ENCODE measurements at places on chromosomes 7 and 10.

DNA sequence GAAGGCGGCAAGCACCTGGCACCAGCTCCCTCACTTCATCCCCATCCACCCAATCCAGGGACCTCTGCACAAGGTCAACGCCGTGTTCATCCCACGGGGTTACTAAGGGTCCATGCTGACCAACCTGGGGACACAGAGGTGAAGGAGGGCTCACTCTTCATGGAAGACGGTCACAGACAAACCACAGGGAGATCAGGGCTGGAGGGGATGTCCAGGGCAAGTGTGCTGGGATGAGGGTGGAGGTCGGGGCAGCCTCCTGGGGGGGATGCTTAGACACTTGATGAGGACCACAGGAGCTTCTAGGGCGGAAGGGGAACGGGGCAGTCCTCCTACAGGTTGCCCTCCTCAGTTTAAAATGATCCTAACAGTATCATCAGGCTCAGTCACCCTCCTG is 46.7 kb downstream of the FAM53B start:
- DNase-seq, result no peak

- DNase-seq, result no peak
These were observed 298.6 kb upstream of the MTPN start for GRCh38 chr7:136275794-136276193.

DNA sequence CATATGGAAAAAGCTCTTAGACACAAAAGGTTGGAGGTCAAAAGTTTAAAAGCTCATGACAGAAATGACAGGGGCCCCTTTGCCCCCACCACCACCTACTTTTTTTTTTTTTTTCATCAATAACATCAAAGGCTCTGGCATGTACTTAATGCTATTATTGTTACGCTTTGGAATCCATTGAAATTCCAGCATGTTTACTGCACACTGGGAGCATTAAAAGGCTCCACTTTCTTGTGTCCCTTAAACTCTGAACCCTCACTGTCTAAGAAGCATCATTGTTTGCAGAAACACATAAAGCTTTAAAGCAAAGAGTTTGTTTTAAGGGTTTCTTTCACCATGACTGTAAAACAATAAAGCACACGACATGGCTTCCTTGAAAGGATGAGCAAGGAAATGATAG is 149.4 kb downstream of the GLI3 start:
- DNase-seq, result no peak

GRCh38 chr7:73570521-73570920 is 7.9 kb downstream of the TBL2 start:
- DNase-seq, result no peak

DNA sequence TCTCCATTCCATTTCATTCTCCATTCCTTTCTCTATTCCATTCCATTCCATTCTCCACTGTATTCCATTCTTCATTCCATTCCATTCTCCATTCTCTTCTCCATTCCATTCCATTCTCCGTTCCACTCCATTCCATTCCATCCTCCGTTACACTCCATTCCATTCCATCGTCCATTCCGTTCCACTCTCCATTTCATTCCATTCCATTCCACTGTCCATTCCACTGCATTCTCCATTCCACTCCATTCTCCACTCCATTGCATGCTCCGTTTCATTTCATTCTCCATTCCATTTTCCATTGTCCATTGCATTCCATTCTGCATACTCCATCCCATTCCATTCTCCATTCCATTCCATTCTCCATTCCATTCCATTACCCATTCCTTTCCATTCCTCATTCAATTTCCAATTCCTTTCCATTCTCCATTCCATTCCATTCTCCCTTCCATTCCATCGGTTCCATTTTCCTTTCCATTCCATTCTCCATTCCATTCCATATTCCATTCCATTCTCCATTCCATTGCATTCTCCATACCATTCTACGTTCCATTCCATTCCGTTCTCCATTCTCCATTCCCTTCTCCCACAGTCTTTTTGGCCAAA is 78.3 kb downstream of the NSUN6 start:
- DNase-seq, result no peak

- no peak for DNase-seq
These were observed 707.4 kb upstream of the NRP1 start for GRCh38 chr10:34041871-34042270.

GRCh38 chr7:7104971-7105370 is 77.4 kb upstream of the C1GALT1 start:
- DNase-seq, result no peak

GRCh38 chr10:124872681-124873080 is 69.2 kb upstream of the ZRANB1 start:
- DNase-seq, result no peak

DNA sequence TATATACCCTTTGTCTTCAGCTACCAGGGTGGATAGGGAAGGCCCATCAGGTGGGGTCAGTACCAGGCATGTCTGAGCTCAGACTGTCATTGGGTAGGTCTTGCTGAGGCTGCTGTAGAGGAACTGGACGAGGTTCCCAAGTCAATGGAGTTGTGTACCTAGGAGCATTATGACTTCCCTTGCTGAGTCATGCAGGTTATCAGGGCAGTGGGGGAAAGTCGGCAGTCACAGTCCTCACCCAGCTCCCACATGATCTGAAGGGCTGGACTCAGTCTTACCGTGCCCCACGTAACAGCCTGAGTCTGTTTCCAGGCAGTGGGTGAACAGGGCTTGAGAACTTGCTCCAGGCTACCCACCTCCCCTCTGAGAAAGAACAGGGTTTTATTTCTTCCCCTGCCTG is 260.8 kb upstream of the COBL start:
- no peak for DNase-seq

Data from iris pigment epithelial cell (primary cell).